ENCODE measurements at places on chromosomes 16 and 17. TPM values are rescaled to one million over a fixed set of nuclear protein-coding genes. Genes with fewer than 3 reads are reported as not detected.

ANKRD13B gene
- 4.3 TPM for total RNA-seq

TMC5 gene
- total RNA-seq, result 0.66 TPM

- H3K4me3 ChIP-seq, result no peak overlapping the region
- H3K27me3 ChIP-seq, result no peaks in the 10 kb centered on the region
- peaks cover 45% of the 10 kb centered on the region for H3K36me3 ChIP-seq
- H3K4me1 ChIP-seq, result peaks cover 25% of the 10 kb centered on the region
- peak overlapping the region; percentile 39 for H3K27ac ChIP-seq
- DNase-seq, result peak; percentile 24
Observed at GRCh38 chr17:41906465-41907184, 12.1 kb downstream of the ACLY start.

DNA sequence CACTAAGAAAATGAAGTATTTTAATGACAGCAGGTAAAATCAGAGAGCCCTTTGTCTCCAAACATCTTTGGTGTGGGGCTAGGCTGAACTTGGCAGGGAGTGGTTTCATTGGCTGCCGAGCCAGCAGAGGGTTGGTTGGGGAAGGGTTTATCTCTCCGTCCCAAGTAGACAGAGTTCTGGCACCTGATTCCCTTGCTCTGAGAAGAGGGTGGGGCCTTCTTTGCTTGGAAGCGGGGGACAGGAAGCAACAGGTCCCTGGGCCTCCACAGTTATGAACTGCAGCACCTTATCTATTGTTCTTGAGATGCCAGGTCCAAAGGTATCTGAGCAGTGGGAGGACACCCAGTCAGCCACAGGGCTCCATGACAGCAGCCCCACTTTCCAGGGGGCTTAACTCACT, 12.3 kb upstream of the CDH1 start:
- no peak for DNase-seq
- no peaks in the 10 kb centered on the region for H3K4me1 ChIP-seq
- H3K27me3 ChIP-seq, result no peaks in the 10 kb centered on the region
- no peak overlapping the region for H3K27ac ChIP-seq
- no peak overlapping the region for H3K4me3 ChIP-seq

DNA sequence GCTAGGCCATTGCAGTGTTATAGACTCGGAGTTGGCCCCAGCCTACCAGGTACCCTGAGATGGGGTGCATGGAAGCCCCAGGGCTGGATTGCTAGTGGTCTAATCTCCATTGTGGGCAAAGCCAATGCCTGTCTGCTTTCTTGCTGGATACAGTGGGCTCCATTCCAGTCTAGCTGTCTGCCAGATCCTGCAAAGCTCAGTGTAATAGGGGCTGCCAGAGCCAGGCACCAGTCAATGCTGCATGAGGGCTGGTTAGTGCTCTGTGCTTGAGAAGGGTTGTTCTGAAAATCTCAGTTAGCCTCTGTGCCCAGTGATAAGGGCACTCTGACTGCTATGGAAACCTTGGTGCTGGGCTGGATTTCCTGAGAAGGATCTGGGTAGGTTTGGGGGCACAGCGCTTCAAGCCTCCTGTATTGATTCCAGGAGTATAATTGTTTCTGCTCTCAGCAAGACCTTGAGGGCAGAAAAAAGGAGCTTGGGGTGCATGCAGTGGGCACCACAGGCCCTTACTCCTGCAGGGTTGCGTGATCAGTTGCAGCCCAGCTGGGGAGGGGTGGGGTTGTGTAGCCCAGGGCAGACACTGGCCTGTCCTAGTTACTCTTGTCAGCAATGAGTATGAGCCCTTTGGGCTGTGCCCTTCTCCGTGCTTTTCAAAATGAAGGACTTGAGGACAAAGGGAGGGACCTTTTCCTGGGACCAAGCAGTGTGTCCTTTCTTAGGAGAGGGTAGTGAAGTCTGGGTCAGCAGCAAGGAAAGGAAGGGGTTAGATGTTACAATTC, 19.0 kb downstream of the SMPD3 start:
- H3K4me1 ChIP-seq, result no peaks in the 10 kb centered on the region
- H3K27ac ChIP-seq, result no peak overlapping the region
- no peak overlapping the region for H3K4me3 ChIP-seq
- no peaks in the 10 kb centered on the region for H3K27me3 ChIP-seq
- no peak for DNase-seq

DNA sequence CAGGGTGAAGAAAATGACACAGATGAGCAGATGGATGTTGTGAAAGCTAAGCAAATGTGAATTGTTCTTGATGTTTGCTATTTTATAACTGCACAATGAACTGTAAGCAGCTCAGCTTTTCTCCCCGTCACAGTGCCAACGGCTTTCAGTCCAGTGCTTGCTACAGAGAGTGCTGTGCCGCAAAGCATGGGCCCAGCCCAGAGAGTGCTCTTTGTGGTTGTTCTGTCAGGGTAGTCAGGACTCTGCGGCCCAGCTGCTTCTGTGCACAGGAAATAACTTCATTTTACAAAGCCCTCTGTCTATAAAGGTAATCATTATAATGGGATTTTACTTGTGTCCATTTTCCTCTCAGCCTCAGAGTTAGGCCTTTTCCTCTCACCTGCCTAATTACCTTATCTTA, 39.1 kb downstream of the CDRT15 start:
- H3K36me3 ChIP-seq, result no peaks in the 10 kb centered on the region
- no peaks in the 10 kb centered on the region for H3K27me3 ChIP-seq
- no peak for DNase-seq
- H3K27ac ChIP-seq, result peak overlapping the region; percentile 53

- no peaks in the 10 kb centered on the region for H3K27me3 ChIP-seq
- H3K4me3 ChIP-seq, result no peak overlapping the region
- DNase-seq, result no peak
- peaks cover 26% of the 10 kb centered on the region for H3K4me1 ChIP-seq
- no peak overlapping the region for H3K27ac ChIP-seq
Observed at GRCh38 chr17:18978050-18978449, 26.1 kb downstream of the SLC5A10 start.

DNA sequence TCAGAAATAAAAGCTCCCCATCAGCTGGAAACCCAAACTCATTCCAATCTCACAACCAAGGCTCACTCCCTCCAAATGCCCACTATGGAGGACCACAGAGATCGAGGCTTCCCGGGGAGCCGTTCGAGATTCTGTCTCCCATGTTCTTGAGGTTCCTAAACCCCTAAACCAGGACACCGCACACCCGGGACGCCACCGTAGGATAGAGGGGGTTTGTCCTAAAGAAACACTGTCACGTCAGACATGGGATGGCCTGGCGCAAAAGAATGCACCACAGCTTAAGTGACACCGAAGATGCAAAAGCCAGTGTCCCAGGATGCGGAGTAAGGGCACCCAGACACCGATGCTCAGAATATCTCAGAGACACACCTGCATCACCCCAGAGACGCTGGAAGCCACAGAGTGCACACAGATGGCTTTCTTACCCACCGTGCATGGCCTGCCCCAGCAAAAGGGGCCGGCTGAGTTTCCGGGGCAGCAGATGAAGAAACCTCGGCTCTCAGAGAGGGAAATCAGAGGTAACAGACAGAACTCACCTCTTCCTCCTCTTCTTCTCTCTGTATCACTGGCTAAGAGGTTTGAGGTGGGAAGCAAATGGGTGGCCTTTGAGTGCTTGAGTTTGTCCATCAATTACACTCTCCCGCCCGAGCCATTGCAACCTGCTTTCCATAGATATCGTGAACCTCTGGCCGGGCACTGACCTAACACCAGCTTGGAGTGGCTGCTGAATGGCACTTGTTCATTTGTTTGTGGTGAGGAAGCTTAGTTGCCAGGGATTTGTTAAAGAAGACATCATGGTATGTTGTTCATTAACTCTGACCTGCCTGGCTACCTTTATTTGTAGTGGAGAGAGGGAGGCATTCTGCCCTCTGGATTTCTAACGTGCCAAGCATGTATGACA, 65.1 kb upstream of the TNRC6C start:
- H3K4me1 ChIP-seq, result no peaks in the 10 kb centered on the region
- H3K27me3 ChIP-seq, result no peaks in the 10 kb centered on the region
- no peak for DNase-seq
- no peak overlapping the region for H3K4me3 ChIP-seq
